NCI-H1417 treated with DMSO at 0.1 percent for 48 hours (cell line): ENCODE measurements at places on chromosomes 1 and 21.
A peak's percentile ranks its signal among the peaks of the same experiment; 100 is the strongest.

GRCh38 chr1:81885291-81885690, 84.6 kb downstream of the ADGRL2 start:
- DNase-seq, result no peak

DNA sequence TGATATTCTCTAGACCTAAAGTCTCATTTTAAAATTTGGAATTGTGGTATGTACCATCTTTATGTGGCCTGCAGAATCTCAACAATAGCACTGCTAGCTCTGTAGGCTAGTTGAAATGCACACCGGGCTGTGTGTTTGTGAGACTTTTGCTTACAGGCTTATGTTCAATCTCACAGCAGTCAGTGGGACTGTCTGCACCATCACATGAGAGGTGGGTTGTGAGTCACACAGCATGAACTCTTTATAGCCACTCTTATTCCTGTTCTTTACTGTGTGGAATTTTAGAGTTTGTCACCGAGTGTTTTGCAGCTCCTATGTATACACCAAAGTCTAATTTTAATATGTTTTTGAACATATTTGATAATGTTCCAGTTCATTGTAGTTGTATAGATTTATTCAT, 74.6 kb downstream of the RASAL2 start:
- DNase-seq, result no peak

DNA sequence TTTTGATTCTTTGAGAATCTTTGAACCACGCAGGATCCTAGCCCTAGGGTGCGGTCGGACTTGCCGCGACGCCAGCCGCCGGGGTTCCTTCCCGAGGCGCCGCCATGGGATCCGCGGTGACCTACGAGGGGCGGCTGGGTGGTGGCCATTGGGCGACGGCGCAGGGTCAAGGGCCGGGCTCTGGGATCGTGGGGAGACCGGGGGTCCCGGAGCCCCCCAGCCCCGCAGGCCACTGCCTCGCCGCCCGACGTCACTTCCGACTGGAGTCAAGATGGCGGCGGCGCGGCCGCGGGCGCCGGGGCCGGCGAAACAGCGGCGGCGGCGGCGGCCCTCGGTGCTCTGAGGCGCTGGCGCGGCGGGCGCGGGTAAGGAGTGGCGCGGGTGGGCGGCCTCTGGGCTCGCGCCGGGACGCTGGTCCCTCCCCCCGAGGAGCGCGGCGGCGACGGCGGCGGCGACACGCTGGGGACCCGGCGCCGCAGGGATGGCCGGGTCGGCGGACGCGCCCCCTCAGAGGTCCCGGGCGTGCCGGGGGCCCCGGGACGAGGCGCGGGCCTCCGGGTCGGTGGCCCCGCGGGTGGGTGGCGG, at the start of gene PRDM2:
TSS of gene PRDM2 (plus strand) at position 253 of the 585 bp plus-strand sequence. CDS start 15,418 bp downstream, outside the sequence.
- no peak for DNase-seq

- DNase-seq, result peak; percentile 24
Observed at GRCh38 chr21:15050568-15051377, 14.0 kb downstream of the NRIP1 start.
